ENCODE measurements at places on chromosomes 13 and 19. TPM values are rescaled to one million over a fixed set of nuclear protein-coding genes. Genes with fewer than 3 reads are reported as not detected.

The PDX1 gene
- not detected for total RNA-seq

The NXNL1 gene
- not detected for total RNA-seq

GRCh38 chr19:57338877-57339276, 12.2 kb upstream of the ZNF304 start:
- no peak for DNase-seq

DNA sequence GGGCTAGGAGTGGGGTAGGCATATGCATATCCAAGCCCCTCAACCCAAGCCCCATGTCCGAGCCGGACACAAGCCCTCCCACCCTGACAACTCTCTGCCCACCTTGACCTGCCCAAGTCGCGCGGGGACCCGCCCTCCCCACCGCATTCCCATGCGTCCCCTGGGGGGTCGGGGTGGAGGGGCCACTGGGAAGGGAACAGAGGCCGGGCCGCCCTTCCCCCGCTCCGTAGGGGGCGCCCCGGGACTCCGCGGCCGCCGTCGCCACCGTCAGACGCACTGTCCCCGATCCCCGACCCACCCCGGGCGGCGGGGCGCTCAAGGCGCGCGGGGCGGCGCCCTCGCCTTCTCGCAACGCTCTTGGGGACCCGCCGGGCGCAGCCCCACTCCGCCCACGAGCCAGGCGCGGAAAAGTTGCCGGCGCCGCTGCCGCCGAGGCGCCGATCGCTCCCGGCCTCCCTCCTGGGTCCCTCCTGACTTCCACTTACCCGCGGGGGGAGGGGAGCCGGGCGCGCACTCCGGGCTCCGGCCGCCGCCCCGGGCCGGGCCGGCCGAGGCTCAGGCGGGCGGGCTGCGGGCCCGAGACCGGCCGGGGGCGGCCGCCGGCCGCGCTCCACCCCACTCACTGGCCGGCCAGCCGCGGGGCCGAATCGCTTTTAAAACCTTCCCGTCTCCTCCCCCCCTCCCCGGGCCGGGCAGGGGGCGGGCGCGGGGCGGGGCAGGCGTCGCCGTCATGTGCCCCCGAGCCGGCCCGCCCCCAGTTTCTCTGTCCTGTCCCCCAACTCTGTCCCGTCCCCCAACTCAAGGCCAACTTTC, 34.4 kb upstream of the NANOS3 start:
- peak; percentile 89 for DNase-seq

- no peak for DNase-seq
These were observed 10.3 kb downstream of the IER2 start for GRCh38 chr19:13160557-13160956.

DNA sequence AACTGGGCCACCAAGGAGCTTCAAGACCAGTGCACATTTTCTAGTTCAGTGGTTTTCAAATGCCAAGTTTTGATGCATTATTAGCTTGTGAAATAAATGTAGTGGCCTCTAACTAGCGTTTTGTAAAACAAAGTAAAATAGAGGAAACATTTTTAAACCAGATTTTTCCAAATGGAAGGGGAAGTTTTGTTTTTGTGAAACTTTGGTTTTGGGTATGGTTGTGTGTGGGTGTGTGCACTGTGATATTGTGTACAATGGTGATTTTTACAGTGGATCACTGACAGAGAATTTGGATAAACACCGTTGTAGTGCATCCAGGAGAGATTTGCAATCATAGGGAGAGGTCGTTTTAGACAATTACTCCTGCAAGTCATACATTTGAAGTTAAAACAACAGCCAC, 108.9 kb downstream of the SLC7A1 start:
- DNase-seq: no peak

- no peak for DNase-seq
These were observed 383.1 kb upstream of the GPC6 start for GRCh38 chr13:92843549-92843948.

- DNase-seq: no peak
These were observed 622 bp upstream of the FDX2 start for GRCh38 chr19:10316229-10317044.

DNA sequence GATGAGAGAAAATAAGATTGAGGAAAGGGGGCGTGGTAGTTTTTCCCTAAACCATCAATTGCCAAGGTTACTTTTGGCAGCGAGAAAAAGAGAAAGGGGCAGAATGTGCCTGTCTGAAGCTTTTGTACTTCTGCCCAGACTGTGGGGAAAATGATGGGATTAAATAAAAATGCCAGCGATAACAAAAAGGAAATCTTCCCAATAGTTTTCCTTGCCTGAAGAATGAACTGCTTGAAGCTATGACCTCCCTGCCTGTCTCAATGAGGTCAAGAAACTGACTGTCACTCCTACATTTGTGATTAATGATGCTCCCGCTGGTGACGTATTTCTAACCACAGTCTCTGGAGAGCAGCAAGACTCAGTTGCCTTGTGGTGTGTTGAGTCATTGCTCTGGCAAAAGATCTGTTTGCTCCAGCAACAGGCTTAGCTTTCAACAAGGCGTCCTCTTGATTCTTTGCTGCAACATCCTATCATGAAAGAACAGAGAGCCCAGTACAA, 1051.5 kb downstream of the DIAPH3 start:
- DNase-seq: peak; percentile 20

GRCh38 chr13:99507054-99507453, 5.8 kb downstream of the TM9SF2 start:
- no peak for DNase-seq

DNA sequence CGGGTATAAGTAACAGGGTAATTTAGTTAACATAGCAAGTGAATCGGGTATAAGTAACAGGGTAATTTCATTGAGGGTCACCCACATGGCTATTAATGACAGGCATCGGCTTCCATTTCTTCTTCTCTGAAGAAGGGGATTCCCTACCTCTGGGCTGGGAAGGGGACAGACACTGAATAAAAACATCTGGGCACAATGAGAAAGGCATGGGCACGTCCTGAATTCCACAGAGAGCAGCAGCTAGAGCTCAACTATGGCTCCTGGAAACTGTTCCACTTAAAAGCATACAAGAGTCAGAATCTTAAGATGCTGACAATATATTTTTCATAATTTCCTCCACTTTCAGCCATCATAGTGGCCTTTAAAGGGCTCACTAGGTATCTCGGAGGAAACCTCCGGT, 51.8 kb downstream of the CRYL1 start:
- DNase-seq: no peak

DNA sequence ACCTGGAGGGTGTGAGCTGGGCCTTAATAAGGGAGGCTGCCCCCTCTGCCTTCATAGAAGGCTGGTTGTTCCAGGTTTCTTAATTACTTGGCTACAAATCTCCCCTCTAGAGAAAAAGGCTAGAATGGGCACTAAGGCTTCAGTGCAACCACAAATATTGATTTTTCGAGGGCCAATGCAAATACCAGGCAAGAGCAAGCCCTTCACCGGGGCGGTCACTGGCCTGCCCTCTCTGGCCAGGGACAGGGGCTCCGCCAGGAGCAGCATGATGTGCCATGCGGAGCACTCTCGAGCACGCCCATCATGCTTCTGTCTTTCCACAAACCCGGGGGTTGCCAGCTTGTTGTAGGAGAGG, 127.8 kb upstream of the SPACA7 start:
- no peak for DNase-seq

GRCh38 chr13:28411831-28412353, 83.0 kb downstream of the FLT1 start:
- no peak for DNase-seq

DNA sequence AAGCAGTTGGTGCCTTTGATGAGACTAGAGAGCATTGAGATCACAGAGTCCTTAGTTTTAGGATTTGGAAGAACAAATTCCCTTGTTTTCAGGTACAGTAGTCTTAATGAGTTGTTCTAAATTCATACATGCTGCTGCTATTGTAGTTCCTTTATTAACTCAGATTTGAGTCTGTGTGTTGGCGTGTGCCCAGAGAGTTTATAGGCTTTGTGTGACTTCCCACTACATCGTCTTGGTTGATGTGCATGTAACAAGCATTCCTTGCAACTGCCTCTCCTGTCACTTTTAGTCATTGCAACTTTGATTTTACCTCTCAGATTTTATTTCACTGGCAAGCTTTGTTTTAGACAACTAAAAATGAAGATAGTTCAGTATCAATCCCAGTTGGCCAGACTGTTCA, 135.5 kb downstream of the ZAR1L start:
- no peak for DNase-seq

- DNase-seq: peak; percentile 45
These were observed 2.1 kb upstream of the FGF9 start for GRCh38 chr13:21668732-21669275.
